ENCODE measurements at places on chromosomes 4 and X.

DNA sequence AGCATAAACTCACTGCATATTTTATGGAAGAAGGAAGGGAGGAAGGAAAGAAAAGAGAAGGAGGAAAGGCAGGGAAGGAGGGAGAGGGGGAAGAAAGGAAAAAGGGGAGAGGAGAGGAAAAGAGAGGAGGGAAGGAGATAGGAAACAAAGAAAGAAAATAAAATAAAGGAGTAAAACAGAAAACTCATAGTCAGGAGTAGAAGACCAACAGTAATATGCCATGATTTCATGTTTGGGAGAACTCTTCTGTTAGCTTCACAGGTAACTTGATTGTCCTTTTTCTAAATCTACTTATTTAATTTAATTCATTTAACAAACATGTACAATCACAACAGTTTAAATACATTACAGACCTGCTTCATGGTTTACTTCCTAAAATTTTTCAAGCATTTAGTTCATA, 46.8 kb upstream of the SGMS2 start:
- no peak for DNase-seq

- no peak for DNase-seq
Observed at GRCh38 chrX:101787934-101788333, 128.3 kb upstream of the ARMCX2 start.

DNA sequence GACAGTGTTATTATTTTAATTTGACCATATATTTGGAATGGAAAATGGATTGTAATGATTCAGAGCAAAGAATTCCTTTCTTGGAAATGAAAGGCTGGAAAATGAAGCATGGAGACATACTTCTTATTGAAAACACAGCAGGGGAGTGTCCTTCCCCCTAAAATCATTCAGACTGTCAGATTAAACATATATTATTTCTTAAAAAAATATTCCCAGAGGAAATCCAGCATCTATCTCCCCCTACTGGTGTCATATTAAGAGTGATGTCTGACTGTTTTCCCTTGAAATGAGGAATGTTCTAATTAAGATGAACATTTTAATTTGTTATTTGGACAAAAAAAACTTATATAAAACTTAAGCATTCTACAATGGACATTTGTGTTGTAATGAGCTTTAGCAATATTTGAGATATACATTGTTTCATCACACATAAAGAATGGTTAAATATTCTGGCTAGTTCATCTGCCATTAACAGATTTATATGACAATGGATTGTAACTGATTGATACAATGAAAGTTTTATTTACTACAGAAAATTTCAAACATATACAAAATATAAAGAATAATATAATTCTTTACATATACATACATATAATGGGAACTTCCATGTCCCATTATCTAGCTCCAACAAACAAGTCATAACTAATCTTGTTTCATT, 264.6 kb downstream of the SPRY1 start:
- no peak for DNase-seq

GRCh38 chrX:55008571-55009358, 8.6 kb downstream of the APEX2 start:
- no peak for DNase-seq

GRCh38 chr4:126794363-126794762, 838.4 kb upstream of the INTU start:
- no peak for DNase-seq

DNA sequence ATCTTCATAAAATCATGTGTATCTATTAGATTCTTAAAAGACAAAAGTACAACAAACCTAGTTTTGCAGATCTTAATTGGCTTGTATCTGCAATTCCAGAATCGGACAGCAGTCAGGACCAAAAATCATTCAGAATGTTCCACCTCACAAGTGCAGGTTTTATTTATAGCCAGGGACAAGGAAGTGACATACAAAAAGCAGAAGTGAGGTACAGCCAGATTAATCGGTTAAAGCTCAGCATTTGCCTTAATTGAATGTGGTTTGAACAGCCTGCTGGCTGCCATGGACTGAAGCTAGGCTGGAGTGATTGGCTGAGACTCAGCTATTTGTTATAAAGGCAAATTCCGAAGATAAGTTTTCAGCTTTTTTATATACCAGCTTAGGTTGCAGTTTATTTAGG, 932.6 kb downstream of the C4orf33 start:
- no peak for DNase-seq
